ENCODE measurements at places on chromosomes 13 and 19.

DNA sequence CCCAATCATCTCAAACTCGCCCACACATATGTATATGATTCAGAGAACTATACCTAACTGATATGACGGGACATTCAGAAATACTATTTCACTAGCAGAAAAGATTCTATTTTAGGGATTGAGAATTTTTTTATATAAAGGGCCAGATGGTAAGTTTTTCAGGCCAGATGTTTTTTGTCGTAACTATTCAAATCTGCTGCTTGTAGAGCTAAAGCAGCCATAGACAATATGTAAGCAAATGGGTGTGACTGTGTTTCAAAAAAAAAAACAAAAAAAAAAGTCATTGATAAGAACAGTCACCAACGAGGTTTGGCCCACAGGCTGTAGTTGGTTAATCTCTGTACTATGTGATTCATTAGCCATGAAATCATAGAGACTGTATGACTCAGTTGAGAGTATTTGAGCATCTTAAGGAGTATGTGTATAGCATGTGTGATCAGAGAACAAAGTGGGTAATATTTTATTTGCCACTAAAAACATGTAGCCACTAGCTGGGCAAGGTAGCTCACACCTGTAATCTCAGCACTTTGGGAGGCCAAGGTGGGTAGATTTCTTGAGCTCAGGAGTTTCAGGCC is 2724.7 kb downstream of the PCDH9 start:
- peak; percentile 10 for DNase-seq

DNA sequence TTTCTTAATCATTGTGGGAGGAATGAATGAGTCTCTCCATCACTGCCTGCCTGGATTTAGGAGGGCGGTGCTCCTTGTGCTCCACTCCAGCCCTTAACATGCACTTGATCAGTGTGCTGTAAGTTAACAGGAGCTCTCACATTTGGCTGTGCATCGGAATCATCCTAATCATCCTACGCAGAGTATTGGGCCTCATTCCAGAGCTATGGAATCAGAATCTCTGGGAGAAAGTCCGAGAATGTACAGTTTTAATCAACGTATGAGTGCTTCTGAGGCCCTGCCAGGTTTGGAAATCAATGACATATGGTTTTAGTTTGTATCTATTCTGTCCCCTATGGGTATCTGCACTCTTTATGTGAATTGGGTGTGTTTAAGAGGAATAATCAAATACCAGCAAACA is 34.9 kb upstream of the DCLK1 start:
- no peak for DNase-seq

DNA sequence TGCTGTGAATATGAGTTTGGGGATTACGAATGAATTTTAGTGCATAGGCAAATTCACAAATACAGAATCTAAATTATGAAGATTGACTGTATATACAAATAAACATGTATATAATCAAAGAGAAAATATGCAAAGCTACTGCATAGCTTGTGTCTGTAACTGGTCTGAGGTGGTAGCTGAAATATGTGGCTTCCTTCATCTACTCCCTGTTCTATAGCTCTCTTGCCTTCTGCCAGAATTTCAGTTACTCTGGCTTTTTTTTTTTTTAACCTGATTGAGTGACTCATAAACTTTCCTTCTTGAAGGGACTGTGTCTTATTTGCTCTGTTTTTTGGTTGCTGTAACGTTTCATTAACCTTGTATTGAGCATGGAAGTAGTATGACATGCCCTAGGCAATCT is 26.6 kb downstream of the DNAJC3 start:
- no peak for DNase-seq

GRCh38 chr19:35081201-35081600 is 34.4 kb upstream of the FXYD3 start:
- no peak for DNase-seq

GRCh38 chr19:56153507-56153906 is 12.4 kb downstream of the ZNF444 start:
- no peak for DNase-seq

Measured in AG04450 (cell line).